Sciatic nerve (tissue), 2 donors: ENCODE measurements at places on chromosomes 6 and 20. TPM values are rescaled to one million over a fixed set of nuclear protein-coding genes. Genes with fewer than 3 reads are reported as not detected.

CCN2 gene
- total RNA-seq: 176 TPM

LZTS3 gene
- 10.5 TPM for total RNA-seq

MOG gene
- total RNA-seq: not detected

C6orf15 gene
- total RNA-seq: not detected

ACTL10 gene
- 0.71 TPM for total RNA-seq

MAN1A1 gene
- total RNA-seq: 65.1 TPM

TEAD3 gene
- 20.5 TPM for total RNA-seq

NSFL1C gene
- 77.9 TPM for total RNA-seq

HEY2 gene
- total RNA-seq: 4.3 TPM

PDYN gene
- not detected for total RNA-seq

TFAP2D gene
- not detected for total RNA-seq

RNF182 gene
- 0.49 TPM for total RNA-seq

DPPA5 gene
- not detected for total RNA-seq

DNA sequence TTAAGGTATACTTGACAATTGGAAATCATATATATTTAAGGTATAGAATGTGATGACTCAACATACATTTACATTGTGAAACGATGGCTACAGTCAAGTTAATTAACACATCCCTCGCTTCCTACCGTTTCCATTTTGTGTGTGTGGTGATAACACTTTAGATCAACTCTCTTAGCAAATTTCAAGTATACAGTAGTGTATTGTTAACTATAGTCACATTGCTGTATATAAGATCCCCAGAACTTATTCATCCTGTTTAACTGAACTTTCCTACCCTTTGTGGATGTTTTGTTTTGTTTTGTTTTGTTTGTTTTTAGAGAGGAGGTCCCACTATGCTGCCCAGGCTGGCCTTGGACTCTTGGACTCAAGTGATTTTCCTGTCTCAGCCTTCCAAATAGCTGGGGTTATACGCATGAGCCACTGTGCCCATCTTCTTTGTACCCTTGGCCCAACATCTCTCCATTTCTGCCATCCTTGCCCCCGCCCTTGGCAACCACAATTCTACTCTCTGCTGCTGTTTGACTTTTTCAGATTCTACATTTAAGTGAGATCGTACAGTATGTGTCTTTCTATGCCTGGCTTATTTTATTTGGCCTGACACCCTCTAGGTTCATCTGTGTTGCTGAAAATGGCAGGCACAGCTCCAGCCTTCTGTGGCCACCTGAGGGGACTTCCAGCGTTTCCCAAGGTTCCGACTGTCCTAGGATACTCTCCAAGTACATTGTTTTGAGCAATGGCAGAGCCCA, 90.5 kb upstream of the SNX9 start:
- DNase-seq: no peak

GRCh38 chr6:136786658-136787057, 5.6 kb downstream of the MAP3K5 start:
- DNase-seq: no peak

- peak; percentile 62 for DNase-seq
Measured at GRCh38 chr6:43708860-43709653, 21.5 kb upstream of the MRPS18A start.

DNA sequence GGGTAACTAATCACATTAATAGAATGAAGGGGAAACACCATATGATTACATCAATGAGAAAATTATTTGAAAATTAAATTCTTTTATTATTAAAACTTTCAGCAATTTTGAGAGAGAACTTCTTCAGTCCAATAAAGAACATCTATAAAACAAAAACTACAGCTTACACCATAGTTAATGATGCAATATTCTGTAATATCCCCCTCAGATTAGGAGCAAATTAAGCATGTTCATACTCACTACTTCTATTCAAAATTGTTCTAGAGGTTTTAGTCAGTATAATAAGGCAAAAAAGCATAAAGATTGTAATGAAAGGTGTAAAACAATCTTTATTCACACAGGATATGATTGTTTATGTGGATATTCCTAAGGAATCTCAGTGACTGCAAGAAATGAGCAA, 465.4 kb downstream of the CD109 start:
- DNase-seq: no peak

GRCh38 chr6:149261364-149262040, 56.0 kb upstream of the TAB2 start:
- DNase-seq: no peak

- DNase-seq: no peak
Measured at GRCh38 chr20:16224836-16225235, 348.4 kb downstream of the KIF16B start.

GRCh38 chr20:42026599-42026998, 408.4 kb upstream of the CHD6 start:
- DNase-seq: no peak

- DNase-seq: no peak
Measured at GRCh38 chr6:31794294-31794865, 1.2 kb downstream of the VARS1 start.

DNA sequence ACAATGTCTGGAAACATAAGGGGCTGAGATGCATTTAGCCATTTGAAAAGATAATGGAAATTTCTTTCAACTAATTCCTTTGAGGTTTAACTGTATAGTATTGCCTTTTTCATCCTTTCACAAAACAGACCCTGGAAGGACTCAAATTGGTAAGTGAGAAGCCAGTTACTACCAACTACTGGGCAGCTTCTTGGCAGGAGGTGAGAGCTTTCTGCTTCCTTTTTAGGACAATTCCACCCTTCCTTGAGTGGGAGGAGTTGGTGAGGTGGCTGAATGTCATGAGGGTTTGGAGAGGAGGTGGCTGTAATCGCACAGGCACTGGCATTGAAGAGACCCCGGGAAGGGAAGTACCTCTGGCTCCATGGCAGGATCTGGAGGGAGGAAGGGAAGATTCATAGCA, 341.1 kb downstream of the NRN1 start:
- no peak for DNase-seq

- DNase-seq: no peak
Measured at GRCh38 chr6:1498491-1499113, 109.2 kb downstream of the FOXF2 start.

- DNase-seq: peak; percentile 85
Measured at GRCh38 chr20:32524829-32525501, 60.2 kb downstream of the NOL4L start.

- no peak for DNase-seq
Measured at GRCh38 chr20:59217794-59218280, 54.2 kb downstream of the ZNF831 start.

DNA sequence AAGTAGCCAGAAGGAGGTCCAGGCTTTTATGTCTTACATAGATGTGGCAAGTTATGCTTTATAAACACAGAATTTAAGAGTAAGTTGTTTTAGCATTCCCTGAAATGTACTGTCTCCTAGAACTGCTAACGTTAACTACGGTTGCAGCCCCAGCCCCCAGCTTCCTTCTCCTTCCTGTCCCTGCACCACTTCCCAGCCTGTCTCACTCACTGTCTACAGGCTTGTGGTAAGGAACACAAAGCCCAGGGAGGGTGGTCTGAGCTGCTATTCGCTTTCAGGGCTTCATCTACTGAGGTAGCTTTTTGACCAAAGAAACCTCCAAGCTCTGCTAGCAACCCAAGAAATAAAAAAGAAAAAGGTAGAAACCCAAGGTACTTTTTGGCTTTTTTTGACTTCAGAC, 35.9 kb downstream of the PCSK2 start:
- DNase-seq: no peak

DNA sequence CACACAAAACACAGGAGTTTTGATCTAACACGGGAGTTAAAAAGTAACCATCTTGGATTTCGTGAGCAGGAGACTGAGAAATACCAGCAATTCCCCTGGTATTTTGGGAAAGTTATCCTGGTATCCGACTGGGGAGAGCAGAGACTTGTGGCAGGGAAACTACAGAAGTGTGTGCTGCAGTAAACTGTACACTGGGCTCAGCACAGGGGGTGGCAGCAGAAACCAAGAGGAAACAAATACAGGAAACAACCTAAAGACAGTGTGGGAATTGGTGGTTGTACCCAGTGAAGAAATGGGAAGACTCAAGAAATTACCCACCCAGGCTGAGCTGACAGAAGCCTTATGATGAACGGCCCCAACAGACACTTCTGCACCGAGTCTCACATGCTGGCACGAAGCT, 109.8 kb downstream of the CHD6 start:
- no peak for DNase-seq

DNA sequence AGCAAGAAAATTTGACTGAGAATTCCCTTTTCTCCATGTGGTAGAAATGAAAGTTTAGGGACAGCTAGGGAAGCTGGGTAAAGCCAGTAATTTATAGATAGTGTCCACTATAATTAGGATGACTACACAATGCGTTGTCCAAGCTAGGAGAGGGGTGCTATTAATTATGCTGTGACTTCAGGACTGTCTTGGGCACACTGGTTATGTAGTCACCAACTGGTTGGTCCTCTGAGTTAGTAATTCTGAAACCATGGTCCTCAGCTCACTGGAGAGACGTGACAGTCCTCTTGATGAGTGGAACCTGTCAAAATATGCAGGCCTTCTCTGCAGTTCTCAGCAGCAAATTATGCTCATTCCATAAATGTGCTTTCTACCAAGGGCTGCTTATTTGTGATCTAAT, 94.6 kb upstream of the ENPP5 start:
- no peak for DNase-seq

- no peak for DNase-seq
Measured at GRCh38 chr6:155883741-155884140, 428.1 kb upstream of the NOX3 start.

DNA sequence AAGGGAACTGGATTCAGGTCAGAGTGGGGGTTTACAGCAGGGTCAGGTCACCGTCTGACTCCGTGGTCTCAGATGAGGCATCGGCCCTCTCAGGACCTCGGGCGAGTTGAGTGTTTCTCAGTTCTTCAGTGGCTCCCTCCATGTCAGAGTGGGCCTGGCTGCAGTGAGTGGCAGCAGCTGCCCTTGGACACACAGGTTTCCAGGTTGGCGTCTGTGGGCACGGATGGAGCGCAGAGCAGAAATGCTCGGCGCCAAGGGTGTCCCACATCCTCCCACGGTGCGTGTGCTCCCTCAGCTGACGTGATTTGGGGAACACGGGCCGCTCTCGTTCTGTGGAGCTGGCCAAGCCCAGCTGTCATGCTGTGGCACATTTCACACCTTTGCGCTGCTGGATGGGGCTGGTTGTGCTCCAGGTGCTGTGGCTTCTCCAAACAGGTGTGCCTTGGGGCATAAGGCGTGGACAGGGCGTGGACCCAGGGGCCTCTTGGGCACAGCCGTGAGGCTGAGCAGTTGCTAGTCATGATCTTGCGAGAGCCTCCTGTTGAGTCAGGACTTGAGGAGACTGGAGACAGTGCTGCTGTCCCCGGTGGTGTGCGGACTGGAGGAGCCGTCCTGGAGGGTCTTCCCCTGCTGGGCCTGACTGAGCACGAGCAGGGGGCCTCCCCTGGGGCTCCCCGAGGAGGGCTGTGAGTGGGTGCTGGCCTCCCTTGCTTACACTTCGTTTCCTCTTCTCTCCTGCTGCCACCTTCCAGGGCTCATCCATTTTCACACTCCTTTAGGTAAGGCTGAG, 9.5 kb upstream of the DNAJC5 start:
- no peak for DNase-seq

GRCh38 chr6:148087659-148088058, 255.0 kb upstream of the SASH1 start:
- no peak for DNase-seq
